ENCODE measurements at places on chromosomes 4 and X. TPM values are rescaled to one million over a fixed set of nuclear protein-coding genes. Genes with fewer than 3 reads are reported as not detected.

DNA sequence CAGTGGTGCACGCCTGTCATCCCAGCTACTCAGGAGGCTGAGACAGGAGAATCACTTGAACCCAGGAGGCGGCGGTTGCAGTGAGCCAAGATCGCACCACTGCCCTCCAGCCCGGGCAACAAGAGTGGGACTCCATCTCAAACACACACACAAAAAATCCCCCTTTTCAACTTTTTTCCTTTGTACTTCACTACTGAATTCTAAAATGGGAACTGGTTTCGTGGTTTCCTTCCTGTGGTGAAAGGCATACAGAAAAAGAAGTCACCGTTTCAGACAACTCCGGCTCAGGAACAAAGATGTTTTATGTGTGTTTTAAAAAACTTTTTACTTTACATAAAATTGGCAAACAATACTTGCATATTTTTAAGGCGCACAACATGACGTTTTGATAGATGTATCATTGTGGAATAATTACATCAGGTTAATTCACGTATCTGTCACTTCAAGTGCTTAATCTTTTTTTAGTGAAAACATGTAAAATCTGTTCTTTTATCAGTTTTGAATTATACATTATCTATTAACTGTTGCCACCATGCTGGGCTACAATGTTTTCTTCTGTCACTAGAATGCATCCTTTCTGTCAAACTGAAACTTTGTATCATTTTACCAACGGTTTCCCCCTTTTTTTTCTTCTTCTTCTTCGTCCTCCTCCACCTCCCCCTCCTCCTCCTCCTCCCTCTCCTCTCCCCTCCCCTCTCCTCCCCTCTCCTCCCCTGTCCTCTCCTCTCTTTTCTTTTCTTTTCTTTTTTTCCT is 186.0 kb downstream of the CRLF2 start:
- DNase-seq = no peak

DNA sequence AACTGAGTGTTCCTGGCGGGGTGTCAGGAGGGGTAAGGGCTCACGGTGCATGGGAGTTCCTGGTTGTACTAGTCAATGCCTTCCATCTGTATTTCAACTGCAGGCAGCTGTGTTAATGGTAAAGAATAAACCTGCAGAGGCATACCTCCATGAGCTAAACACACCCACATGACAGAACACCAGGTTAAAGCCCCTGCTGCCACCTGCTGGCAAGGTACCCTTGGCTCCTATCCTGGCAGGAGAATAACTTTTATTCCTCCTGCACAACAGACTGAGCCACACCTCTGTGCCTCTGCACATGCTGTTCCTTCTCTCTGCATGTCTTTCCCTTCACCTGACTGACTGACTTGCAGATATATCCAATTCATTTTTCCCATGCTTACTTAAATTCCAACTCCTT is 11.1 kb downstream of the ITIH6 start:
- DNase-seq = no peak

DNA sequence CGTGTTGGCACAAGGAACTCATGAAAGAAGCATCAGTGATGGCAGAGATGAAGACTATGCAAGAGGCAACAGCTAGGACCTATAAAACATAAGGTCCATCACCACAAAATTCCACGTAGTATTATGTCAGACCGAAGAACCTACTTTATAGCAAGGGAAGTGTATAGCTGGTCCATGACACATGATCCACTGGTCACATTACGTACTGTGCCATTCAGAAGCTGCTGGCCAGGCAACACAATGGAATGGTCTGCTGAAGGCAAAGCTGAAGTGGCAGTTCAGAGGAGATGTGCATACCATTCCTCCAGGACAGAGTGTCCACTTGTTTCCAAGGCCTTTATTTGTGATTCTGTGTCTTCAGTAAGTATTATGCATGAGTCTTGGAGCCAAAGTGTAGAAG is 215.5 kb upstream of the UGT8 start:
- no peak for DNase-seq

DNA sequence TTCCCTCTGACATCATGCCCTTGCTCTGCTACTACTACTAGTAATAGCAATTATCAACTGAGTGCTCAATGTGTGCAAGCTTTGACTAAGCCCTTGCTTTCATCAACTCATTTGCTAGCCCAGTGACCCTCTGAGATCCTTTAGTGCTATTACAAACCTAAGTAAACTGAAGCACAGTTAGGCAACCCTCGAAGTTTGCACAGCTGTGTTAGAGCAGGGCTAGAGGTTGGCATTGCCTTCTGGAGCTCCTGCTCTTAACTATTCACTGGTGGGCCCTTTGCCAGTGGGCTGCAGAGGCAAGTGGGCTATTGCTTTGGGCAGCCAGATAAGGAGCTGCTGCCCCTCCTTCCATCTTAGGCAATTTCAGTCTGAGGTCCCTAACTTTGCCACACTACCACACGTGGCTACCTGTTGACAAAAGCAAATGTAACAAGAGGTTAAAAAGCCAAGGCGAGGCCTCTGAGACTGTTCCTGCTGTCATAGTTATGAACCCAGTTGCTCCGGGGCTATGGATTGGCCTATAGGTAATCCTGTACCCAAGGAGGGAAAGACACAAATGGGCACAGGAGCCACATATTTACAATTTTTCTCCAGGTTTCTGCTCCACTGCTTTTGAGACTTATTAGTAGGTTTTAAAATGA is 41.5 kb upstream of the ANKRD50 start:
- no peak for DNase-seq

- no peak for DNase-seq
Observed at GRCh38 chr4:145625677-145626622, 6.8 kb downstream of the MMAA start.

- no peak for DNase-seq
Observed at GRCh38 chrX:48002929-48003328, 860 bp downstream of the ZNF182 start.

- DNase-seq = no peak
Observed at GRCh38 chr4:164288578-164288977, 465.4 kb upstream of the SMIM31 start.

- DNase-seq = no peak
Observed at GRCh38 chr4:24013668-24014422, 124.0 kb upstream of the PPARGC1A start.

DNA sequence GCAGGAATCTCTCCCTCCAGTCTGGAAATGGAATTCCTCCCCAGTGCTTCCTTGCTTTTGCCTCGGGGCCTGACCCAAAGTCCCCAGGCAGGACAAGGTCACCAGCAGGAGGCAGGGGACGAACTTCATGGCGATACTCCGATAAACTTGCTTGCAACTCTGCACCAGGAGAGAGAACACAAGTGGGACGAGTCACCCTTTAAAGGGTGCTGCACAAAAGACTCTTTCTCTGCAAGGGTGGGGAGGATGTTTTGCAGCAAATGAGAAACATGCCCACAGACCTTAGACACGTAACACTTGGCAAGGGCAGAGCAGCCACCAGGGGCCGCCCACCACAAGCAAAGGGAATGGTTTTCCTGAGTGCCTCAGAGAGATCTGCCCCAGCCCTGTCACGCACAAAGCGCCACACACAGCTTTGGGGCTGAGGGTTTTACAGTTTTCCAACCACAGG is at the start of gene FGFBP2:
Gene FGFBP2, minus strand, starts transcription at position 175 of the 451 bp plus-strand sequence. Its CDS starts 46 bp downstream, at position 129.
- DNase-seq = no peak

GRCh38 chr4:159864337-159864736 is 761.5 kb downstream of the RAPGEF2 start:
- DNase-seq = no peak

DNA sequence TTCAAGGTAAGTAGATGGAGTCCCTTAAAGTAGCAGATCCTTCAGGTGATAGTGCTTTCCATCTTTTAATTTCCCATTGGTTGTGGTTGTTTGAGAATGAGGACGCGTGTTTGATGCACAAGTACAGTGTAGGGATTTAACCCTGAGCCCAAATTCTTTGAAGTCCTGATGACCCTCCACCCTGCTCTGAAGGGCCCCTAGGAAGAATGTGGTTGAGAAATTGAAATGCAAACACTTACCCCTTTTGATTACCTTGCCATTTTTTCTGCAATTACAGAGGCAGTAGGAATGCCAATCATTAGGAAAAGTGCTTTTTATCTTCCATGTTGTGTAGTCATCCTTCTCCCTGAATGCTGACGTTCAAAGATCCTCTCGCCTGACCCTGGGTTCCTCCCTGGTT is 112.4 kb downstream of the ZNF518B start:
- no peak for DNase-seq

GRCh38 chrX:9019151-9019550 is 14.8 kb downstream of the FAM9B start:
- DNase-seq = no peak

DNA sequence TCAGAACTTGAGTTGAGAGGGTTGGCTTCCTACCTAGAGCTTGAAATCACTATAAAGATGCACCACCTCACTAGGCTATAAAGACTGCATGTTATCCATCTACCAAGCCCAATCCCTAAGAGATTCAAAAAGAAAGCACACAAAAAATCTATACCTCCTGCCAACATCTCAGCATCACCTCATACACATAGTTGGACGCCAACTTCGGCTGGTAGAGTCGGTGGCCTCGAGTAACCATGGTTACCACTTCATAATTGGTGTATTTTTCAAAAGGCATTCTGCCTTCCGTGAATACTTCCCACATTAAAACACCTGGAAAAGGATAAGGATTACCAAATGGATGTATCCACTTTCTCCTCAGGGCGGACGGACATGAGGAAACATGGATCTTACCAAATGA is 4.5 kb upstream of the TXK start:
- no peak for DNase-seq

The TRIM60 gene
- total RNA-seq = not detected

The GASK1B gene
- 9.8 TPM for total RNA-seq

The CYP4V2 gene
- 11.0 TPM for total RNA-seq

The ZBTB49 gene
- total RNA-seq = 2.5 TPM

The SLC9B2 gene
- total RNA-seq = 2.6 TPM

The GPR119 gene
- not detected for total RNA-seq

The SPOCK3 gene
- total RNA-seq = 0.58 TPM

The CXorf49 gene
- not detected for total RNA-seq

The NDST3 gene
- not detected for total RNA-seq

The NLGN3 gene
- total RNA-seq = not detected

The PRSS12 gene
- total RNA-seq = not detected

The MAGEA10 gene
- total RNA-seq = not detected

The CD99 gene
- 135 TPM for total RNA-seq
